ENCODE measurements at places on chromosomes 1 and 21.

- DNase-seq: peak; percentile 22
These were observed 653 bp downstream of the FNDC10 start for GRCh38 chr1:1599030-1599934.

DNA sequence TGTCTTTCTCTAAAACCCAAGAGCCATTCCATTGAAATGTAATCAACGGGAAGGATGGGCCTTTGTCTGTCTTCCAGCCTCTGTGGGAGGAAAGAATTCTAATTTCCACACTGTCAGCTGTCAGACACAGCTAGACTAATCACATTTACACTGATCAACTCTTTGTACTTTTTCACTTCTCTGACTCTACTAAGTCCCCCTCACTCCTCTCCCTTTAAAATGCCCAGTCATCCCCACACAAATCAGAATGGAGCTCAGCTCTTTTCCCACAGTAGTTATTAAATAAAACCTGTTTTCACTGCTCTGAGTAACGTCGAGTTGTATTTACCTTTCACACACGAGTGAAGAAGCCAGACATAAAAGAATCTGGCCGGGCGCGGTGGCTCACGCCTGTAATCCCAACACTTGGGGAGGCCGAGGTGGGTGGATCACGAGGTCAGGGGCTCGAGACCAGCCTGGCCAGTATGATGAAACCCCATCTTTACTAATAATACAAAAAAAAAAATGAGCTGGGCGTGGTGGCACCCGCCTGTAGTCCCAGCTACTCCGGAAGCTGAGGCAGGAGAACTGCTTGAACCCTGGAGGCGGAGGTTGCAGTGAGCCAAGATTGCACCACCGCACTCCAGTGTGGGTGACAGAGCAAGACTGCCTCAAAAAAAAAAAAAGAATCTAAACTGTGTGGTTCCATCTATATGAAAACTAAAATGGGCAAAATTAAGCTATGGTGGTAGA, 13.3 kb downstream of the ZBTB8OS start:
- no peak for DNase-seq

- DNase-seq: no peak
These were observed 19.7 kb upstream of the CCDC27 start for GRCh38 chr1:3732434-3733093.

- DNase-seq: no peak
These were observed 16.6 kb upstream of the MFN2 start for GRCh38 chr1:11963622-11964021.

GRCh38 chr1:28580722-28581530, 11.1 kb upstream of the RAB42 start:
- DNase-seq: peak; percentile 44

DNA sequence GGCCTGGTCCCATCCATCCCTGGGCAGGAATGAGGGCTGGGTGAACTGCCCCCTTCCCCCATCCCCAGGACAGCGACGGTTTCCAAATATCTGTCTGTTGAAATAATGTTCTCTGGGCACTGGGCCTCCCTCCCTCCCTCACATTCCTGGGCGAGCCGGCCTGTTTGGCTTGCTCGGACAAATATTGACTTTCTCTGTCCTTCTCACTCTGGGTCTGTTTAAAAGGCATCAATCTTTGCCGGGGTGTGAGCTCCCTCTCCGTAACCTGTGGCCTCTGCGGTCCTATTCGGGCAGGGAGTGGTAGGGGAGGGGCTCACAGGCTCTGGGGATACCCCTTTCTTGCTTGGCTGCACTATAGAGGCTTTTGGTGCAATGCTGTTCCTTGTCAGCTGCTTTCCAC, 40.2 kb downstream of the FOXD2 start:
- DNase-seq: no peak

DNA sequence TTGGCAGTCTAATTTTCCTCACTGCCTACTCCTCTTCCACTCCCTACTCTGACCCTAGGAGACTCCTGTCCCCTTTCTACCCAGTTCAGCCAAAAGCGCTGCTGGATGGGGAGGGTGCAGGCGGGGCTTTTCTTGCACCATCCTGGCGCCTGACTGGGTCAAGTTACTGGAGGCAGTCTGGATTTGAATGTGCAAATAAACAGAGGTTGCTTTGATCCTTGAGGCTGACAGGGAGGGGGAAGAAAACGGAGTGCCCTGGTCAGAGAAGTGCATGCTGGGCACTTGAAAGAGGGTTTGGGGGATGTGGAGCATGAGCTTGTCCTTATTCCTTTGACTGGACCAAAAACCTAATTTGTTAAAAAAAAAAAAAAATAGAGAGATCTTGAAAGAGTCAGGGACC, 76.8 kb upstream of the SOX13 start:
- DNase-seq: no peak

GRCh38 chr1:2415801-2416208, 3.4 kb upstream of the PEX10 start:
- no peak for DNase-seq

- no peak for DNase-seq
These were observed 109.8 kb upstream of the HNRNPU start for GRCh38 chr1:244974106-244974505.

GRCh38 chr1:156257711-156258110, 9.9 kb upstream of the PAQR6 start:
- no peak for DNase-seq

DNA sequence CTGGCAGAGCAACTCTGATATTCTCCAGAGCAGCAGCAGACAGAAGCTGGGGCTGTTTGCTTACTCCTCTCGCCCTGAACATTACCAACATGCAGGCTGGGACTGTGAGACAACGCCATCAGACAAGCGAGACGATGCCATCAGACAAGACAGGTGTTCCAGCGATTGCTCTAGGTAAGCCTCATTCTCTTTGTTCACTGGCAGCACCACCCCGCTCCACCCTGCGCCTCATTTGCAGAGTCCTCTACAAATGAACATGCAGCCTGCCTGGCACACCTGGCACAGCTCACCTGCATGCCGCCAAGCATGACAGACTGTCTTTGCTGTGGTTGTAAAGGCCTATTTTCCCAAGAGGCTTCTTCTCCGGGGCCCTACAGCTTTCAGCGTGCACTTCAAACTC, 346.2 kb downstream of the SMYD3 start:
- DNase-seq: no peak

GRCh38 chr1:66767626-66768025, 15.4 kb downstream of the DYNLT5 start:
- DNase-seq: no peak

DNA sequence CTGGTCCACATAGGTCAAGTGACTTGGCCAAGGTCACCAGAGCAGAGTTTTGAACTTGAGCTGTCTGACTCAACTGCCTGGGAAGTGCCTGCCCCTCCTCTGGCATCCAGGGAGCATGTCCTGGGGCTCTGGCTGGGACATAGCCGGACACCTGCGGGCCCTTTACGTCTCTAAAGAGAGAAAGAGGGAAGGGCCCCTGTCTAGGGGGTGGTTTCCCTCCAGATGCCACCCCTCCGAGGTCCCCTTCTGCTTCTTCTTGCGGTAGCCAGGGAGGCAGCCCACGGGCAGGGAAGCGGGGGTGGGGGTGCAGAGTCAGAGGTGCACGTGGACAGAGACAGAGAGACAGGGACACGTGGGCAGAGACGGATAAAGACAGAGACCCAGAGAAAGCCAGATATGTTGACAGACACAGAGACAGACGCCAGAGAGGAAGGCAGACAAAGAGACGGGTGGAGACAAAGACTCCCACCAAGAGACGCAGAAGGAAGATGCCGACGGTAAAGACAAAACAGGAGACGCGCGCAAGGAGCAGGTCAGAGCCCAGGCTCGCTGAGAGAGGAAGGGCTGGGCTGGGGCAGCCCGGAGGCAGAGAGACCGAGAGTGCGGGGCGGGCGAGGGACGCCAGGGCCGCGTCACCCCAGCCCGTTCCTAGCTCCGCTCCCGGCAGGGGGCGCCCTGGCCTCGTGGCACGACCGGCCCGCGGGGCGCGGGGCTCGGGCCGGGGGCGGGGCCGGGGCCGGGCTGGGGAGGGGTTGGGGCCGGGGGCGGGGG, 458 bp upstream of the ALPL start:
- DNase-seq: peak; percentile 53

GRCh38 chr1:70042090-70042731, 163.2 kb downstream of the LRRC40 start:
- DNase-seq: no peak
